ENCODE measurements at places on chromosomes 3 and 15.

DNA sequence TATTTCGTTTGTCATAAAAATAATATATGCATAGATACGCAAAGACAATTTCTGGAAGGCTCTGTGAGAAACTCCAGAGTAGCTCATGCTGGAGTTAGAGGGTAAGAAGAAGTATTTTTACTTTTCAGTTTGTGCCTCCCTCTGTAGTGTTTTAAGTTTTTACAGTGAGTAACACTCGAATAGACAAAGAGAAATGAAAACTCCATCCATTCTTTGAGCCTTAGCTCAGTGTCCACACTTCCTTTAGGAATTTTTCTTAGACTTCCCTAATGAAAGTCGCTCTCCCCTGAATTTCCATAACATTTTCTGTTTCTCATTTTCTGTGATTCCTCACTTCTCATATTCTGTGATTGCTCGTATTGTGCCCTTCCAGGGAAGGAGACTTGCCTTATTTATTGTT, 2.1 kb downstream of the BLOC1S6 start:
- no peak for ATAC-seq

DNA sequence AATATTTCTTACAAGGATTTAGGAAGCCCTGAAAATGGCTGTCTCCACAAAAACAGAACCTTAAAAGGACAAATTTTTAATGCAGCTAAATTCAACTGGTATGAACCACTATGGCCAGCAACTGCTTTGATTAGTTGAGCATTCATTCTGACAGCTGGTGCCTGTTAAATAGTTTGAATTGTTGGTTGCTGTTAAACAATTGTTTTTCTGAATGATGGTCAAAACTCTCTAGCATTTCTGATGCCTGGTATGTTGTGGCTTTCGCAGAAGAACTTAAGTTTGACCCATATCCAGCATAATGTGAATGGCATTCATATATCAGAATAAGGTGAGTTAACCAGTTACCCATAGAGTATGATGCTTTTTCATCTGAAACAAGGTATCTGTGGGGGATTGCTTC, 138.4 kb downstream of the MEIS2 start:
- no peak for ATAC-seq

DNA sequence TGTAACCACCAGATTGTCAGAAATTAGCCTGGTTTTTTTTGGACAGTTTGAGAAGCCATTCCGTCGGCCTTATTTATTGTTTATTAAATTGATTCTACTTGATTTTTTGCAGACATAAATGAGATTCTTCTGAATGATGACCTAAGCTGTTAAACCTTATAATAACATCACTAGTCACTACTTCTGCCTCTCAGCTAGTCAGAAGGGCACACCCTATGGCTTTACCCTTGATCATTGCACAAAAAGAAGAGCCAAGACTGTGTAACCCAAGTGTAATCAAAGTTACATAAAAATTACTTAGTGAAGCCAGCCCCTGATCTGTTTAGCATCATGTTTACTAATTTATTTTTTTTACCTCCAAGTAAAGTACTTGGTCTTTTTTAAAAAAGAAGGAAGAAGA, 64.3 kb downstream of the CHL1 start:
- ATAC-seq = peak; percentile 59

DNA sequence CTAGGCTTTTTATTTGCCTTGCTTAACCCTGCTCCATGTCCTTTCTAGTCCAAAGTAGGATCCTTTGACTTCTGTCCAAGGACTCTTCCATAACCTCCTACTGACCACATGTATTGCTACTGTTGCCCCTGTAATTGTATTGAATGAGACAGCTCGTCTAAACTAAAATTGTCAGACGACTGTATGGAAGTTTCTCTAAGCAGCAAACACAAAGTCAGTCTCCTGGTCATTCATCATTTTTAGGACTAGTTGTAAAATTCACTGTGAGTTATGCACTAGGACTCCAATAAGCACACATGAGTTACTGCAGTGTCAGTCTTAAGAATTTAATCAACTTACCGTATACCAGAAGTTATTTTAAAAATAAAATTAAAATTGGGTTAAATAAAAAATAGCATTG, 32.8 kb downstream of the SLTM start:
- ATAC-seq = no peak

DNA sequence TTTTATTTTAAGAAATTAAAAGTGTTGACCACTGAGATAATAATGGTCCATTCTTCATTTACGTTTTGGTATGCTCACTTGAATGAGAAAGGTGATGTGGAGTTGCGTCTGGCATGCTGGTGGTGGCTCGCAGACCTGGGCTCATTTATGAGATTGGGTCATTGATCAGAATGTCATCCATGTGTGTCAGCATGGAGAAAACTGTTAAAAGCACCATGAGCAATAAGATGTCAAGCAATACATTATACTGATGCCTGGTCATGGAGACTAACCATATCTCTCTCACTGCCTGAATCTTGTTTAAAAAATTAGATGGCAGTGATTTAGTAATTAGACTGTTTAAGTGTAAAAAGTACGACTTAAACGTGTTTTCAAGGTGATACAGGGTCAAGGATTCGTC, 503.4 kb upstream of the SEMA6D start:
- no peak for ATAC-seq

GRCh38 chr15:85477061-85477460, 96.7 kb downstream of the AKAP13 start:
- no peak for ATAC-seq

DNA sequence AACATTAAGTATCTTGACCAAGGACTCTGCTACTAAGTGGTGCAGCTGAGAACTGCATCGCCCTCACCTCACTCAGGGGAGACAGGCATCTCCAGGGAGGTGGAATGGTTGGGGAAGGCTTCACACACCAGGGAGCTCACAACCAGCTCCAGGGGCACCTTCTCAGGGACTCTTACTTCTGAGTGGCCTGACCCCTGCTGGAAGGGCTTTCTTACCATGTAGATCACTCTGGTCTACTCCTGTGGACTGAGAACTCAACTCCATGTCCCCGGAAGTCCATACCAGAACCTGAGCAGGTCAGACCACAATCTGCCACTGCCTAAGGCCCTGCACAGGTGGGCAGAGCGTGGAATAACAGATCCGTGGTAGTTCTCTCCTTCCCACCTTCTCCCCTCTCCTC, 140.5 kb downstream of the TLE3 start:
- ATAC-seq = peak; percentile 22

GRCh38 chr3:79019924-79020173, 747.9 kb downstream of the ROBO1 start:
- ATAC-seq = no peak

- no peak for ATAC-seq
Measured at GRCh38 chr3:43075904-43076661, 29.8 kb downstream of the POMGNT2 start.

- ATAC-seq = no peak
Measured at GRCh38 chr15:48437178-48437577, 105.9 kb downstream of the DUT start.

Data from esophagus mucosa (tissue), 1 donor.